ENCODE measurements at places on chromosomes 12 and 14. TPM values are rescaled to one million over a fixed set of nuclear protein-coding genes. Genes with fewer than 3 reads are reported as not detected.

DNA sequence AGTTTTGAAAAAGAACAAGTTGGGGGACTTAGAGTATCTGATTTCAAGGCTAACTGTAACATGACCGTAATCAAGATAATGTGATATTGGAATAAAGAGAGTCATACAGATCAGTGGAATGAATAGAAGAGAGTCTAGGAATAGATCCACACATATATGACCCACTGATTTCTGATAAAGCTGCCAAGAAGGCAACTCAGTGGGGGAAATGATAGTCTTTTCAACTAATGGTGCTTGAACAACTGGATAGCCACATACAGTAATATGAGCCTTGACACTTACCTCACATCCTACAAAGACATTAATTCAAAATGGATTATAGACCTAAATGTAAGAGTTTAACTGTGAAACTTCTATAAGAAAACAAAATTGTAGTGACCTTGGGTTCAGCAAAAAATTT, 3.8 kb downstream of the PRKCH start:
- no peak for DNase-seq

GRCh38 chr14:36293824-36294223, 26.6 kb downstream of the MBIP start:
- DNase-seq, result no peak

DNA sequence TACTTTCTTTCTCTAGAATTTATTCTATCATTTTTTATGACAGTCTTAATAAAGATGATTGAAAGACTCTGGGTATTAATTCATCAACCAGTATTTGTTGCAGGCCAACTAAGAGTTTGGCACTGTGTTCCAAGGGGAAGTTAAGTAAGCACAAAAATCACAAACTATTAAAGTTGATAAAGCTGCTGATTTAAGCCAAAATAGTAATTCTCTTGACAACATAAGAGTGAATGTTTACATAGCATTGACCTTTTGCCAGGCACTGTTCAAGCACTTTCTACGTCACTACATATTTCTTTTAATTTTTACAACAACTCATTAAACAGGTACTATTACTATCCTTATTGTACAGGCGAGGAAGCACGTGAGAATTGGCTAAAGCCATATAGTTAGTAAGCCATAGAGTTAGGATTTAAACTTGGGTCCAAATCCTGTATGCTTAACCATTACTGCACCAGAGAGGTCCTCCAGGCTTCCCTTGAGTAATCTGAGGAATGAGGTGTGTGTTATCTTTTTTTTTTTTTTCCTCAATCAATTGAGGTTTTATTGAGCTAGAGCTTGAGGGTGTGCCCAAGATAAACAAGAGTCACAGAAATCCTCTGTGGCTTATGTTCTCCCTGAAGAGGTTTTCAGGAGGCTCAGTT, 1009.6 kb downstream of the DIO2 start:
- DNase-seq, result no peak

DNA sequence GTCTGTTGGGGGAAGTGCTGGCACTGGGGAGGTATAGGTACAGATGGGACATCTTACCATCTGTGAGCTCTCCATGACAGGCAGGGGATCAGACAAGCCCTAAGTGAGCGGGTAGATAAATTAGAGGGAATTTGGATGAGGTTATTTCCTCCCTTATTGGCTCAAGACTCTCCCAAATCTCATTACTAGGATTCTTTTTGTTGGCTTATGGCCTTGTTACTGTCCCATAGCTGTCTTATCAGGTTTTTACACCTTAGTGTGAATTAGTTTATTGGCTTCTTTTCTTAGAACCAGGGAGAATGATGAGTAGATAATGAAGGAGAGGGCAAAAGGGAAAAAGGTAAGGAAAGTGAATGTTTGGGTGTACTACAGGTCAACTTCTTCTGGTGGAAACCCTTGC, 191.1 kb upstream of the PRICKLE1 start:
- DNase-seq, result no peak

The IRF9 gene
- 81.4 TPM for total RNA-seq

The CLEC1B gene
- total RNA-seq, result 0.50 TPM
